ENCODE measurements at places on chromosomes 5 and 9.
A peak's percentile ranks its signal among the peaks of the same experiment; 100 is the strongest.

DNA sequence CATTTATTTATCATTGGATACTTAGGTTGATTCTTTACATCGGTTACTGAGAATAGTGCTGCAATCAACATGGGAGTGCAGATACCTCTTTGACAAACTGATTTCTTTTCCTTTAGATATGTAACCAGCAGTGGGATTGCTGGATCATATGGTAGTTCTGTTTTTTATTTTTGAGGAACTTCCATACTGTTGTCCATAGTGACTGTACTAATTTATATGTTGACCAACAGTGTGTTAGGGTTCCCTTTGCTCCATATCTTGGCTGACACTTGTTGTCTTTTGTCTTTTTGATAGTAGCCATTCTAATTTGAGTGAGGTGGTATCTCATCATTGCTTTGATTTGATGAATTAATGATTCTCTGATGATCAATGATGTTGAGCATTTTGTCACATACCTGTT lies 137.3 kb upstream of the PITX1 start:
- no peak for DNase-seq

DNA sequence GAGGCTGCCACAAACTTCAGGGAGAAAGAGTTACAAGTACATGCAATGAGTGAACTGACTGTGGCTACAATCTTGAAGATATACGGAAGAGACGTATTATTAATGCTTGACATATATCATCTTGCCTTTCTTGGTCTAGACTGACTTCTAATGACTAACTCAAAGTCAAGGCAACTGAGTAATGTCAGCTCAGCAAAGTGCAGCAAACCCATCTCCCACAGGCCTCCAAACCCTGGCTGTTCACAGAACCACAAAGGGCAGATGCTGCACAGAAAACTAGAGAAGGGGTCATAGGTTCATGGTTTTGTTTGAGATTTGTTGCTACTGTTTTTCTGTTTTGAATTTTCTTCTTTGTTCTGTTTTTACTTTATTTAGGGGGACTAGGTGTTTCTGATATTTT lies 21.0 kb downstream of the IL7R start:
- no peak for DNase-seq

GRCh38 chr9:124010665-124011321 lies 775 bp upstream of the LHX2 start:
- no peak for DNase-seq

- no peak for DNase-seq
Measured at GRCh38 chr5:133936651-133937015, 31.8 kb downstream of the C5orf15 start.

GRCh38 chr5:175616083-175616482 lies 41.8 kb upstream of the HRH2 start:
- no peak for DNase-seq

DNA sequence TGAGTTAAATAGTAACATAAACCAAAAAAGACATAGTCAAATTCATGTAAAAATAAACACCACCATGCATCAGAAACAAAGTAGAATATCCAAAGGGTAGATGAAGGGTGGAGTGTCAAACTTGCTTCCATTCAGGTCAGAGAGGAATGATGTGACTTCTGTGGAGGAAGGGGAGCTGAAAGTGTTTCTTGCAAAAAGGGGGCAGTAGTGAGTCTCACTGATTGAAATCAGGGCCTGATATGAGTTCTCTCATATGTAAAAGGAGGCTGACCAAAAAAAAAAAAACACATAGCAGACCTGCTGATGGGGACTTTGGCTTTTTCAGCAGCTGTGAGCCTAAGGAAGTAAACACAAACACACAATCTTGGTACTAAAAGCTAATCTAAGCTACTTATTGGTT lies 38.8 kb upstream of the RGMB start:
- no peak for DNase-seq

- DNase-seq, result no peak
Measured at GRCh38 chr5:153658606-153659005, 168.1 kb downstream of the GRIA1 start.

DNA sequence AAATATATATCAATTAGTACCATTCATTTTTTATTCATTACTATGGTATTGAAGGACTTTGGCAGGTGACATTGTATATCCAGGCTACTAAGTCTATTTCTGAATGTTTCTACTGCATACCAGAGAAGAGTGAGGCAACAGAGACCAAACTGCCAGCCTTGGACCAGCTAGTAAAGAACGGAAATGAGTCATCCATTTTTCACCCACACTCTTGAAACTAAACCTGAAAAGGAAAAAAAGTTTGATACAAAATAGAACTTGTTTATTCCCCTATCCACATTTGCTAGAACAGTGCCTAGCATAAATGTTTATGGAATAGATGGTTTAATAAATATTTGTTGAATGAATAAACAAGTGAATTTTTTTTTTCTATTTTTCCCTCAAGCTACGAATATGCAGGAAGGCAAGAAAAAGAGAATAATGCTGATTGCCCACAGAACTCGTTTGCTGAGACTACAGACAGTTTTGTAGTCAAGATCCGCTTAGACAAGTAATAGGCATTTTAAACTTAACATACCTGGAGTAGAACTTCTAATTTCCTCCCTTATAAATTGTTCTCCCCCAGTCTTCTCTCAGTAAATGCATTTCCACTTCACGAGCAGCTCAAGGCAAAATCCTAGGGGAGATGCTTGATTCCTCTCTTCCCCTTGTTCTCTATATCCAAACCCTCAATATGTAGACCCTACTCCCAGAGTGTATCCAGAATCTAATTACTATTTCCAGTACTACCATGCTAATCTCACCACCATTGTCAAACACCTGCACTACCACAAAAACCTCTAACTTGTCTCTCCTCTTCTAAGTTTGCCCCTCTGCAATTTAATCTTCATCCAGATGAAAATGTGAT lies 146.2 kb upstream of the RASA1 start:
- peak; percentile 47 for DNase-seq

GRCh38 chr5:142698447-142699183 lies 12.7 kb upstream of the FGF1 start:
- no peak for DNase-seq

DNA sequence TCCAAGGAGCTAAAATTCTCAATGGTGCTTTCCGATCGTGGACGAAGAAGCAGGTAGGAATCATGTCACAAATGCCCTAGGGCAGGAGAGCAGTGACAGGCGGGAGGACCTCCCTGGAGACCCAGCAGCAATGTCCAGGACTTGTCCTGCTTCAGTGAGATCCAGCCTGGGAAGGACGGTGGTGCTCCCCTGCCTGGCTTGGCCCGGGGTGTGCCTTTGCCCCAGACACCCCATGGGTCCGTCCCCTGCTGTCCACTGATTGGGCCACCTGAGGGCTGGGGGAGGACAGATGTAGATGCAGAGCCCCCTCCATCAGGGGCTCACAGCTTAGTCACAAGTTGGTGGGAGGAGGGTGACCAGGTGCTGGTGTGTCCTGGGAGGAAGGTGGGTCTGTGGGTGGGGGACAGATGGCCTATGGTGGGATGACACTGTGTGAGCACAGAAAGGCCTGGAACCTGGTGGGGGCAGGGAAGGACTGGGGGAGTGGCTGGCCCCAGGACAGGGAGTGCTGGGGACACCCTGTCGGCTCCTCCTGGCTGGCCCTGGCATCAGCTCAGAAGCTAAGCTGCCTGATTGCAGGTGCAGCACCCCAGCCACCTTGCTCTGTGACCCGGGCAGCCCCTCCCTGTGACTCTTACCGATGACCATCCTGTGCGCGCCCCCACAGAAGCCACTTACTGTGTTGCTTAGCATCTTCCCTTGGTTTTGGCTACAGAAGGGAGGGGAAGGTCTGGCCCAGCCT lies 82.0 kb downstream of the PHF2 start:
- DNase-seq, result no peak

- no peak for DNase-seq
Measured at GRCh38 chr9:21082671-21083070, 4.9 kb upstream of the IFNB1 start.

- DNase-seq, result no peak
Measured at GRCh38 chr5:144457160-144457559, 286.5 kb downstream of the KCTD16 start.

DNA sequence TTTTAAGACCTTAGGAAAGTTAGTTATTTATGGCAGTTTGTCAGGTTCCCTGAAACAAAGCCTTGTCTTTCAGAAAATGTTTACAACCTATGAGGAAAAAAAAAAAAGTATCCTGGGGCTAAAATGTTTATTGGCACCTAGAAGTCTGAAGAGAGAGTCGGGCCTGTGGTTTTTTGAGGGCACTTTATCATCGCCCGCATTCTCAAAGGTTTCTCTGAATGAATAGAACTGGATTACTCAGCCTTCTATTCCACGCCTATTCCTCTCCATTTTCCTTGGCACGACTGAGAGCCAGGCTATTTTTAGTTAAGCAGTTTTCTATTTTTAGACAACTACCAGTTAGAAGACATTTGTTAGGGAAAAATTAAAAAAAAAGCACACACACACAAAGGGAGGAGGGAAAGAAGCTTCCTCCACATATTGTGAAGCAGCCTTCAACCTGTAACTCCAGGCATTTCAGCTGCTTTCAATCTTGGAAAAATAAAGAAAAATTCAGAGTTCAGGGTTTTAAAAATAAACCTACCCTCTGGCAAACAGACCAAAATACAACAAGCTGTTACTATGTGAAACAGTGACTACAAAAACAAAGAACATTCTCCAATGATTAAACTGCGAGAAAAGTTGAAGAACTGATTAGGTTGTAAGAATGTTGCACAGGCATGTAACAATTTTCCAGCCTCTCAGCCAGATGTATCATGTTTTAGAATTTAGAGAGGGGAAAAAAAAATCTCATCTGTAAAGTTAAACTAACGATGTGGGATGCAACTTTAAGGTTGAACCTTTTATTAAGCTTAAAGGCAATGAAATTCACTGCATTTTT lies 97.0 kb downstream of the MEF2C start:
- no peak for DNase-seq

GRCh38 chr9:71213633-71214032 lies 92.2 kb upstream of the TRPM3 start:
- no peak for DNase-seq

DNA sequence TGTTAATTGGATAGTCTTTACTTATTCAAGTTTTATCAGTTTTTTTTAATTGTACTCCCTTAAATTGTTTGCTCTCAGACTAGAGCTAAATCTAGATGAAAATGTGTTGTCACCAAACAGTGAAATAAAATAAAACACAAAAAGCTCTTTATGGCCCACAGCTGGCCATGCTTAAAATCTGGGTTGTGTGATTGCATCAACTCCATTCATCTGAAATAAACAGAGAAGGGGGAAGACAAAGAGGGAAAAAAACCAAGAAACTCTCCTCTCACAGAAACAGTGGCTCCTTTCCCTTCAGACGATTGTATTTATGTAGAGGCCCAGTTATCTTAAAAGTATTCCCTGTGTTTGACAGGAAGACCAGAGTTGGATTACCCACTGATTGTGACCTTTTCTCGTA lies 422.4 kb downstream of the IRX1 start:
- no peak for DNase-seq

DNA sequence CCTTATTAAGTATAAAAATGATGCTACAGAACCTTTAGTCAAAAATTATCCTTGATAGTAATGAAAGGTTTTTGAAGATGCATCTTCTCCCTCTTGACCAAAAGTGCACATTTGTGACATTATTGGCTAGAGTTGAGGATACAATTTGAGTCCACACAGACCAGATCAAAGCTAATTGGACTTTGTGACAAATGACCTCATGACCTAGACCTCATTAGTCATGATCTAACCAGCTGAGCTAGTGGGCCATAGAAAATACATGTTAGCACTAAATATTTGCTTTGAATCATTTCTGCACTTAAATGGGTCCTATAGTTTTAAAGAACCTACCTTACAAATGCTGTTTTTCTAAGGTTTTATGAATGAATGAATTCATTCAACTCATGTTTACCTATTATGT lies 182.1 kb downstream of the RFX3 start:
- DNase-seq, result no peak

GRCh38 chr9:137606734-137607138 lies 1.2 kb downstream of the ARRDC1 start:
- DNase-seq, result no peak

GRCh38 chr9:95724253-95724991 lies 151.1 kb upstream of the ERCC6L2 start:
- DNase-seq, result peak; percentile 49

- DNase-seq, result no peak
Measured at GRCh38 chr5:103973669-103974068, 411.1 kb upstream of the NUDT12 start.

DNA sequence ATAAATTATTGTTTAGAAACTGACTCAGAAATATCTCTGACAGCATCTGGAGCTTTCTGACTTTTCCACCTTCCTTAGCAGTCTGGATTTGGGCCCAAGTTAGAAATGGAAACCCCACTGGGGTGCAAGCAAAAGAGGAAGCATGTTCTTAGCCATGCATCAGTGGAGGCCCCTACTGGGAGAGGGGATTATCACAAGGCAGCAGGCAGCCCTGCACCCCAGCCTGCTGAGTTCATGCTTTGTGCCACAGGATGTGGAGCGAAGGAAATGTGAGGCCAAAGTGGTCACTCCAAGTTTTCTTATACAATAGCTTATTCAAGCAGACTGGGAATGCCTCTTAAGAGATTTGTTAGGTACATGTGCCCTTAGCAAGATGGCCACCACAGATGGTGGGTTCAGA lies 146.5 kb upstream of the TLX3 start:
- no peak for DNase-seq

DNA sequence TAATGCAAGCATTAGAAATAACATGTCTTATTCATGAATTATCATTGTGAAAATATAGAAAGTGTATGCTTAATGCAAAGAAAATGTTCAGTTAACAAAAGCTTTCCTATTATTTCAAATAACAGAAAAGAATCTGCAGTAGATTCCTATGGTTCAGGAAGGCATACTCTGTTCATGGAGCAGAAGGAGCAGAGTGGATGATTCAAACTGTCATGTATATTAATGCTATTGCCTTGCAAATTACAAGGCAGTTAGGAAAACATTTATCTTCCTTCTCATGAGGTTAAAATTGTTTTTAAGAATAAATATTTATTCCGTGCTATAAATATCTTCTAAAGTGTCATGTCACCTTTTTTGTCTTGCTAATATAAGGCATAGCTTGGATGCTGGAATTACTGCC lies 47.5 kb downstream of the PCSK1 start:
- no peak for DNase-seq

- no peak for DNase-seq
Measured at GRCh38 chr9:90061187-90061586, 456.4 kb downstream of the GADD45G start.

DNA sequence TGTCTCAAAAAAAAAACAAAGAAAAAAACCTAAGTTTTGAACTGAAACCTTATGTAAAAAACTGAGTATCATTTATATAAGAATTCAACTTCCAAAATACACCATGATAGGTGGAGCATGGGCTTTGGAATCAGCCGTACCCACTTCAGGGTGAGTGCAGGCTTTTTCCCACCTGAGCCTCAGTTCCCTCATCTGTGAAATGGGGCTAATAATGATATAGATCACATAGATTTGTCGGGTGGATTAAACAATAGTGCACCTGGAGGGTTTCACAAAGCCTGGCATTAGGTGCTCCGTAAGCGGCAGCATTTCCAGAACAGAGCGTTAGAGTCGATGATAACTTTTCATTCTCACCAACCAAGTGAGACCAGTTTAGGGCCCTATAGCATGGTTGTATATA lies 91.9 kb downstream of the CYFIP2 start:
- no peak for DNase-seq

GRCh38 chr9:93597871-93598646 lies 21.7 kb downstream of the PHF2 start:
- DNase-seq, result no peak

GRCh38 chr5:105407200-105407599 lies 1844.6 kb upstream of the NUDT12 start:
- DNase-seq, result no peak

- DNase-seq, result no peak
Measured at GRCh38 chr5:76391014-76391413, 12.1 kb upstream of the IQGAP2 start.

Data from activated CD4-positive, alpha-beta T cell treated with anti-CD3 and anti-CD28 coated beads for 4 hours (primary cell).